ENCODE measurements at places on chromosomes 13 and 19. TPM values are rescaled to one million over a fixed set of nuclear protein-coding genes. Genes with fewer than 3 reads are reported as not detected.
A peak's percentile ranks its signal among the peaks of the same experiment; 100 is the strongest.

DNA sequence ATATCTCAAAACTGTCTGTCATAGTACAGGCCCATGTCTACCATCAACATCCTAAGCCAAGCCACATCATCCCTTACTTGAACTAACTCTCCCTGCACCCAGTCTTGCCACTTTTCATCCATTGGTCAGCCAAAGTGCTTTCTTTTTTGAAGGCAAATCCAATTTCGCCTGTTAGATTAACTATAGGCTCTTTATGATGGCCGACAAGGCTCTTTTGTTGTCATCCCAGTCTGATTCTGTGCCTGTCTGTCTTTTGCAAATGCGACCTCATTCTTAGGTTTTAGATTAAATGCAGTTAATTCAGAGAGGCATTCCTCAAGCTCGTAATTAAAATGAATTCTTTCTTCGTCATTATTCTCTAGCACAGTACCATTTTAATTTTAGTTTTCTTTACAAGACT is 148.3 kb downstream of the HS6ST3 start:
- no peak overlapping the region for H3K4me3 ChIP-seq
- H3K4me1 ChIP-seq, result no peaks in the 10 kb centered on the region
- DNase-seq, result no peak
- H3K27ac ChIP-seq, result no peak overlapping the region
- no peaks in the 10 kb centered on the region for H3K36me3 ChIP-seq

The BRME1 gene
- 3.3 TPM for total RNA-seq

- peaks cover under 1% of the 10 kb centered on the region for H3K4me1 ChIP-seq
- H3K27ac ChIP-seq, result no peak overlapping the region
- DNase-seq, result no peak
- H3K36me3 ChIP-seq, result peaks cover 10% of the 10 kb centered on the region
- no peak overlapping the region for H3K4me3 ChIP-seq
- no peaks in the 10 kb centered on the region for H3K27me3 ChIP-seq
Observed at GRCh38 chr13:110466266-110466915, 95.1 kb downstream of the RAB20 start.

- no peaks in the 10 kb centered on the region for H3K36me3 ChIP-seq
- no peaks in the 10 kb centered on the region for H3K4me1 ChIP-seq
- H3K27ac ChIP-seq, result no peak overlapping the region
- DNase-seq, result no peak
- H3K4me3 ChIP-seq, result no peak overlapping the region
Observed at GRCh38 chr19:52258426-52258825, 11.0 kb upstream of the ZNF766 start.

GRCh38 chr19:1514986-1515721 is 2.3 kb upstream of the ADAMTSL5 start:
- H3K36me3 ChIP-seq, result no peaks in the 10 kb centered on the region
- H3K27ac ChIP-seq, result no peak overlapping the region
- no peak overlapping the region for H3K4me3 ChIP-seq

DNA sequence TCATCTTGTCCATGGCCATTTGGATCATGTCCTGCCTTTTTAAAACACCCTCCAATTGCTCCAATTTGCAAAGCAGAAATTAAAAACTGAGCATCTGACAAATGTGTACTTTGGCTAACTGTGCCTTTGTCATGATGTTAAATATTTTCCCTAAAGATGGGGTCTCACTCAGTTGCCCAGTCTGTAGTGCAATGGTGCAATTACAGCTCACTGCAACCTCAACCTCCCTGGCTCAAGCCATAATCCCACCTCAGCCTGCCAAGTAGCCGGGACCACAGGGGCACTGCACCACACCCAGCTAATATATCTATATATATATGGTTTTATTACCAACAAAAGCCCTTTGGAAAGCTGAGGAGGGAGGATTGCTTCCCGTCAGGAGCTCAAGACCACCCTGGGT is 782.7 kb downstream of the UQCRFS1 start:
- no peaks in the 10 kb centered on the region for H3K36me3 ChIP-seq
- no peaks in the 10 kb centered on the region for H3K4me1 ChIP-seq
- H3K27me3 ChIP-seq, result no peaks in the 10 kb centered on the region

GRCh38 chr13:75749407-75749806 is 113.3 kb downstream of the LMO7 start:
- no peak overlapping the region for H3K4me3 ChIP-seq
- DNase-seq, result no peak
- no peaks in the 10 kb centered on the region for H3K36me3 ChIP-seq
- no peaks in the 10 kb centered on the region for H3K4me1 ChIP-seq
- H3K27ac ChIP-seq, result peak overlapping the region; percentile 29
- no peaks in the 10 kb centered on the region for H3K27me3 ChIP-seq

DNA sequence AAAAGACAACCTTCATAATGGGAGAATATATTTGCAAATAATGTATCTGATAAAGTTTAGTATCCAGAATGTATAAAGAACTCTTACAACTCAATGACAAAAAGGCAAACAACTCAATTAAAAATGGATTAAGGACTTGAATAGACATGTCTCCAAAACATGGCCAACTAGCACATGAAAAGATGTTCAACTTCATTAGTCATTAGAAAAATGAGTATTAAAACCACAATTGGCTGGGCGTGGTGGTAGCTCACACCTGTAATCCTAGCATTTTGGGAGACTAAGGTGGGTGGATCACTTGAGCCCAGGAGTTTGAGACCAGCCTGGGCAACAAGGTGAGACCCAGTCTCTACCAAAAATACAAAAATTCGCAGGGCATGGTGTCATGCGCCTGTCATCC is 18.8 kb upstream of the ZMYM5 start:
- H3K4me3 ChIP-seq, result no peak overlapping the region
- H3K36me3 ChIP-seq, result no peaks in the 10 kb centered on the region
- DNase-seq, result no peak
- no peaks in the 10 kb centered on the region for H3K4me1 ChIP-seq

The ZNF45 gene
- total RNA-seq, result 8.7 TPM

DNA sequence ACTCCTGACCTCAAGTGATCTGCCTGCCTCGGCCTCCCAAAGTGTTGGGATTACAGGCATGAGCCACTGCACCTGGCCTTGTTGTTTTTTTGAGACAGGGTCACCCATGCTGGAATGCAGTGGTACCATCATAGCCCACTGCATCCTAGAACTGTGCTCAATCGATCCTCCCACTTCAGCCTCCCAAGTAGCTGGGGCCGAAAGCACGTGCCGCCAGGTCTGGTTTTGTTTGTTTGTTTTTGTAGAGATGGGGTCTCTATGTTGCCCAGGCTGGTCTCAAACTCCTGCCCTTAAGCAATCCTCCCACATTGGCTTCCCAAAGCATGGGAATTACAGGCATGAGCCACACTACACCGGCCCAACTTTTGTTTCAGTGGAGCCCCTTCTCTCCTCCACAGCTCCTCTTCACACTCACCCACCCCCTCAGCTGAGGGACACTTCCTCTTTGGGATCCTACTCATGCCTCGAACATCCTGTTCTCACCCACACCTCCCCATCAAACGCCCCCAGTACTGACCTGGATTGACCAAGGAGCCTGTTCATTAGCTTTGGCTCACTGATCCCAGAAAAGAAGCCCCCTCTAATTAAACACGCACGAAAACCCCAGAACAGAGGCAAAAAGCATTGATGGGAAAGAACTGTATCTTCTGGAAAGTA is 12.8 kb upstream of the CERS4 start:
- H3K27ac ChIP-seq, result no peak overlapping the region
- no peak overlapping the region for H3K4me3 ChIP-seq
- no peaks in the 10 kb centered on the region for H3K36me3 ChIP-seq
- no peaks in the 10 kb centered on the region for H3K27me3 ChIP-seq

DNA sequence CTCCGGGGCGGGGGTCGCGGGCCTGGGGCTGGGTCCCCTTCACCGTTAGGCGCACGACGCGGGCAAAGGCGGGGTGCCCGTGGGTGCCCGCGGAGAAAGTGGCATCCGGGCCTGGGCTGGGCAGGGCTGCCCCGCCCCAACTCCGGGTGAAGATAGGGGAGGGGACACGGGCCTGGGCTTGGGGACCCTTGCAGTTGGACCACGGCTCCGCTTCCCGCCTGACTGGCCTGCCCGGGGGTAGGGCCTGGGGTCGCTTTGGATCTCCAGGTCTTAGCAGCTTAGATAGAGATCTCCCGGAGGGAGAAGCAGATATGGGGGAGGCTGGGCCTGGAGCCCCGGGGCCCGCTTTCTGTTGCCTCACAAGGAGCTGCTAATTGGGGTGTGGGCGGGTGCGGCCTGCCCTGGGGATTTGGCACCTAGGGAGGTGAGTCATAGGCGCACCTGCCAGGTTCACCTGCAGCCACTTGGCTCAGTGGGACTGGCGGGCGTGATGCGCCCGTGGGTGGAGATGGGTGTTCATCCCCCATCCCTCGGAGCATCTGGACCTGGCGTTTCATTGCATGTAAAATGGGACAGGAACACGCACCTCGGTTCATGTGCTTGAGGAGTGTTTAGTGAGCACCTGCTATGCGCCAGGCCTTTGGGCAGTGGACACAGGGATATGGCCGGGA is 585 bp downstream of the MAP1S start:
- H3K36me3 ChIP-seq, result peaks cover 22% of the 10 kb centered on the region
- H3K4me1 ChIP-seq, result no peaks in the 10 kb centered on the region
- H3K27me3 ChIP-seq, result no peaks in the 10 kb centered on the region
- H3K4me3 ChIP-seq, result peak overlapping the region; percentile 92
